Stimulated activated CD4-positive, alpha-beta T cell treated with anti-CD3 and anti-CD28 coated beads, Interleukin-4, amount 100 ng/mL, for 4 hours (primary cell): ENCODE measurements at places on chromosomes 13 and 19.

DNA sequence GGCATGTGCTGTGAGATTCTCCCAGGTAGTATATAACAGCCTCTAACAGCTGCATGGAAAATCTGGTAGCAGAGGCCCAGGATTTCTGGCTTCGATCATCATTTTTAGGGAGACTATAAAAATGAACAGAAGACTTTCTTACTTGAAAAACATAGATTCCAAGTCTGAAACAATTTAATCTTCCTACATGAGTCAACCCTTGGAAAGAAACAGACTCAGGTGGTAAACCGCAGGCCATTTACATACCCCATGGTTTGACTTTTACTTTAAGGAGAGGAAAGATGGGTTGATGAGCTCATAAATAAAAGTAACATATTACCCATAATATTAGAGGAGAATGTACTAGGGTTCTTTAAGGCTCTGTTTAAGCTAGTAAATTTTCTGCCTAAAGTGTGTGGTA, 121.6 kb downstream of the CYSLTR2 start:
- DNase-seq: no peak

GRCh38 chr13:43136920-43137575, 113.7 kb downstream of the DNAJC15 start:
- DNase-seq: no peak

DNA sequence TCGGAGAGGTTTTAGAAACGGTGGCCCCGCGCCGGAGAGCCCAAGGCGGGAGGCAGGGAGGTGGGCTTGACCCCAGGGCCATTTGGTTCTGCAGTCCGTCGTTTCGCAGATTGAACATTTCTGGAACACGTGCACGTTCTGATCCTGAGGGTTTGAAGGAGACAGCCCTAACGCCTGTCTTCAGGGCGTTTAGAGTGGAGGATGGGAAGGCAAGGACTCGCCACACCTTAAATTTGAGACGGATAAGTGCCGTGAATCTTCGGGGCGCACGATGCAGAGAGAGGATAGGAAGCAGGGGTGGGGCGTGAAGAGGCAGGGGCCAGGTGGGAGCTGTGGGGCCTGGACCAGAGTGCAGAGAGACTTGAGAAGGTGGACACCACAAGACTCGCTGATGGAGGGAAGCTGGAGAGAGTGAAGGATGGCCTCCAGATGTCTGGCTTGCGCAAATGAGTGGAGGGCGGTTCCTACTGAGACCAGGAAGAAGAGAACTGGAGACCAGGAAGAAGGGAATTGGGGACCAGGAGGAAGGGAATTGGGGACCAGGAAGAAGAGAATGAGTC, 804 bp upstream of the MIER2 start:
- DNase-seq: no peak

DNA sequence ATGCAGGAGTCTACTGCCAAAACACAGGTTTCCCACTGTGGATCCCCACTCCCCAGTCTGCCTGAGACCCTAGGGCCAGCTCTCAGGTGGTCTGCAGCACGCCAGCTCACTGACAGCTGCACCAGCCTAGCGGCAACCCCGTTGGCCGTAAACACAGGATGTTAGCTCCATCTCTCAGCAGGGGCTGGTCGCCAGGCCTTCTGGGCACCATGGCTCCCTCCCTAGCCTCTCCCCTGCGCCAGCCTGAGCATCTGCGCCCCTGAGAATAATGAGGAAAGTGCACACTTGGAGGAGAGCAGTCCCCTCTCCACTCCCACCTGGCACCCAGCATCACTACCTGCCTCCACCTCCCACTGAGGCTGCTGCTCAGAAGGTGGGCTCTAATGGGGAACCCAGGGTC, 20.8 kb upstream of the EPHX3 start:
- no peak for DNase-seq

DNA sequence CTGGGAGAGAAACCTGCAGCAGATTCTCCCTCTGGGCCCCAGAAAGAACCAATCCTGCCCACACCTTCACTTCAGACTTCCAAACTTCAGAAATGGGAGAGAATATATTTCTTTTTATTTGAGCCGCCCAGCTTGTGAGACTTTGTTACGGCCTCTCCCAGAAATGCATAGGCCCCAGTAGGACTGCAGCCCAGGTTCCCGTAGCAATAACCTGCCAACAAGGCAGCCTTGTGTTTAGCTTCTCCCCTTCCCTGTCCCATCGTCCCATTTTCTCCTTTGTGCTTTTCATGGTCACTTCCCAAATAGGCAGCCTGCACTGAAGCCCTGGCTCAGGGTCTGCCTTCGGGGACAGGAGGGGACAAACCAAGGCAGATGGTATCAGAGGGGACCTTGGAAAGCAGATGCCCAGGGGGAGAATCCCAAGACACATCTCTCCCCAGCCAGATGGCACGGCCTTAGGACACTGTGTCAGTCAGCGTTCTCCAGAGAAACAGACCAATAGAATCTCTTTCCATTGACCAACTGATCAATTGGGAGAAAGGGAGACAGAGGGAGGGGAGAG, 3.7 kb upstream of the ARHGEF7 start:
- DNase-seq: no peak

DNA sequence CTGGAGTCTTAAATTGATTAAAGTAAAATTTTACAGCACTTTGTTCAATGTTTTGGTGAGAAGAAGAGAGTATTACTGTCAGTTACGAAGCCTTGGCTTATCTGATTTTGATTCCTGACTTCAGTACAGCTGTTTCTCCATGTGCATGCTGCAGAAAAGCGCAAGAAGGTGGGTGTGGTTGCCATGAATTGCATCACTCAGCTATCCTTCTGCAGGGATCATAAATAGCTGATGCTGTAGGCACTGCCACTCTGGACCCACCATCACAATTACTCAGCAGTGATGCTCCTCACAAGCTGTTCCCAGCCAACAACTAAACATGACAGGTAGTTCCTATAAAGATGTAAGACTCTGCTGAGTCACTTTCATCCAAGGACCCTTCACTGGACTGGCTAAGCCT, 321.2 kb downstream of the IRS2 start:
- DNase-seq: no peak

- DNase-seq: no peak
These were observed 516 bp downstream of the ZNF175 start for GRCh38 chr19:51571599-51571998.

GRCh38 chr19:34972163-34972705, 8.2 kb upstream of the ZNF792 start:
- DNase-seq: no peak

DNA sequence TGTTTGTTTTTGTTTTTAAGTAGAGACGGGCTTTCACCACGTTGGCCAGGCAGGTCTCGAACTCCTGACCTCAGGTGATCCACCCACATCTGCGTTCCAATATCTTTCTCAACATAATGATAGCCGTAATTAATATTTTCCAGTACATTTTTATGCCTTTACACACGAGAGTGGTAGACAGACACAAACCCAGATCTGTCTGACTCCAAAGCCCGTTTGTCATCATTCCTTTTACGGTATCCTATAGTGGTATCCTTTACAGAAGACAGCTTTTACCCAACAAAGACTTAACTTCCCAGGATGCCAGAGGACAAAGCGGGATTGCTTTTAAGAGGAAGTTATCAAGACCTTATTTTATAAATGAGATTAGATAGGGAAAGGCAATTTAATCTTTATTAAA, 59.8 kb downstream of the IPO5 start:
- DNase-seq: no peak

DNA sequence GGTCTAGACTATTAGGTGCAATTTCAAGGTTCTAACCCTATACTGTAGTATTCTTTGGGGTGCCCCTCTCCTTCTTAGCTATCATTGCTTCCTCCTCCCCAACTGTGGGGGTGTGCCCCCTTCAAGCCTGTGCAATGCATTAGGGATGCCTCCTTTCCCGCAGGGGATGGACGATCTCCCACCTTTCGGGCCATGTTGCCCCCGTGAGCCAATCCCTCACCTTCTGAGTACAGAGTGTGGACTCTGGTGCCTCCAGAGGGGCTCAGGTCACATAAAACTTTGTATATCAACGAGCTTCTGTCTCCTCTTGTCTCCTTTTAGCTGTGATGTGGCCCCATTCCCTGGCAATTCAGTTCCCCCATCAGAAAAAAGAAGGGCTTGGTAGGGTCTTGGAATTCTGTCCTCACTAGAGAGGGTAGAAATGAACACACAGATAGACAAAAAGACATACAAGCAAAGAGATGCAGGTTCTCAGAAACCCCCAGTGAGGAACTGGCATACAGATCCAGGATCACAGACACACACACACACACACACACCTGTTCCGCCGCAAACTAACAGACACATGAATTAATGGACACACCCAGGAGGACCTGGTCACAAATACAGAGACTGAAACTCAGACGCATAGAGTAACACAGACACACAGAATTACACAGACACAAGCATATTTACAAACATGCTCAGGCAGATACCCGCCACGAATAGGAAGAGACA, 2.5 kb upstream of the HNRNPUL1 start:
- no peak for DNase-seq

DNA sequence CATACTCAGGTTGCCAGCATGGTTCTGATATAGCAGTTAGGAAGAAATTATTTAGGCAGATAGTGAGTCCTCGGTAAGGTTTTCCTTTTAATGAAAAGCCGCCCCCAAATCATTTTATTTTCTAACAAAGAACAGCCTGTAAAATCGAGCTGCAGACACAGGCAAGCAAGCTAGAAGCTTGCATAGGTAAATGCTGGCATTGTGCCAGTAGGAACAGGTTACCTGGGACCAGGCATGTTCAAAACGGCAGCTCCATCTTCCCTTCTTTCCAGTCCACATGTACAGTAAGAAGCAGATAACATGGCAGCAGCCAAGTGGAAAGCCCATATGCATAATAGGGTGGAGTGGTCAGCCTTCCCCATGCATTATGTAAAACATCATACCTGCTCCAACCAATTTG, 71.1 kb downstream of the UGGT2 start:
- no peak for DNase-seq

GRCh38 chr19:51595190-51596175, 24.4 kb downstream of the ZNF175 start:
- DNase-seq: no peak

- no peak for DNase-seq
These were observed 349.1 kb downstream of the LIG4 start for GRCh38 chr13:107866032-107866940.

DNA sequence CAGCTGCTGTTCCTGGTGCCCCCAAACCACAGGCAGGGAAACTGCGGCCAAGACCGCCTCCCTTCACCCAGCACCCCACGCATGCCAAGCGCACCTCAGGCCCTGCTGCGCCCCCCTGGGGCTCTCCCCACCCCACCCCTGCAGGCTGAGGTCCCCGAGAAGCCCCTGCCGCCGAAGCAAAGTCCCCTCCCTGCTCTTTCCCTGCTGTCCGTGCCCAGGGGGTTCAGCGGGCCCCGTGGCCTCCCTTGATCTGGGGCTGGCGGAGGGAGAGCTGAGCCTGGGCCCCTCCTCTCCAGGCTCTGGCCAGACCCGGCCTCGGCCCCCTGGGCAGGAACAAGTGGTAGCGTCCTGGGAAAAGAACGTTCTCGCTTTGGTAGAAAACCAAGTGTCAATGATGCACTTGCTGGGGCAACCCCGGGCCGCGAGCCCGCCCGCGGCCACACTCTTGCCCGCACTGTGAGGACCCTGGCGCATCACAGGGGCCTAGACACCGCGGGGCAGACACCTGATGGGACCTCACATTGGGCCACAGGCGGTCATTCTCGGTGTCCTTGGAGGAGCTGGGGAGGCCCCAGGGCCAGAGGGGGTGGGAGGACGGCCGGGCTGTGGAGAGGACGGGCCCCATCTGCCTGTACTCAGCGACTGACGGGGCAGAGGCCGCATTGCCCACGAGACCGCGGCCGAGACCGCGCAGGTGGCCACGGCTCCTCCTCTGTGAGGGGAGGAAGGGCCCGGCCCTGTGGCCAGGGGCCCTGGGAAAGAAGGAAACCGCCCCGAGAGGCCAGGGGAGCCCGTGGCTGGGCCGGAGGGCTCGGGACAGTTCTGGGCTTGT, 29.0 kb downstream of the GPX4 start:
- DNase-seq: no peak

- DNase-seq: no peak
These were observed 14.1 kb downstream of the AP2A1 start for GRCh38 chr19:49780861-49781260.

DNA sequence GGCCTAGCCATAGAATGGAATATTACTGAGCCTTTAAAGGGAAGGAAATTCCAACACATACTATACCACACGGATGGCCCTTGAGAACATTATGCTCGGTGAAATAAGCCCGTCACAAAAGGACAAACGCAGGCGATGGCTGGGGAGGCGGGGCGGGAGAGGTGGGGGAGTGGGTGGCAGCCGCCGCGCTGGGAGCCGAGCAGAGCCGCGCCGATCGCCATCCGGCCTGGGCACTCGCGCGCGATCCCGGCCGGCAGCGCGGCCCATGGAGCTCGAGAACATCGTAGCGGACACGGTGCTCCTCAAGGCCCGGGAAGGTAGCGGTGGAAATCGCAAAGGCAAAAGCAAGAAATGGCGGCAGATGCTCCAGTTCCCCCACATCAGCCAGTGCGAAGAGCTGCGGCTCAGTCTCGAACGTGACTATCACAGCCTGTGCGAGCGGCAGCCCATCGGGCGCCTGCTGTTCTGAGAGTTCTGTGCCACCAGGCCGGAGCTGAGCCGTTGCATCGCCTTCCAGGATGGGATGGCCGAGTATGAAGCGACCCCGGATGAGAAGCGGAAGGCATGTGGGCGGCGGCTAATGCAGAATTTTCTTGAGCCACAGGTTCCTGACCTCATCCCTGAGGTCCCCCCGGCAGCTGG, 140.1 kb downstream of the ZDHHC20 start:
- no peak for DNase-seq

DNA sequence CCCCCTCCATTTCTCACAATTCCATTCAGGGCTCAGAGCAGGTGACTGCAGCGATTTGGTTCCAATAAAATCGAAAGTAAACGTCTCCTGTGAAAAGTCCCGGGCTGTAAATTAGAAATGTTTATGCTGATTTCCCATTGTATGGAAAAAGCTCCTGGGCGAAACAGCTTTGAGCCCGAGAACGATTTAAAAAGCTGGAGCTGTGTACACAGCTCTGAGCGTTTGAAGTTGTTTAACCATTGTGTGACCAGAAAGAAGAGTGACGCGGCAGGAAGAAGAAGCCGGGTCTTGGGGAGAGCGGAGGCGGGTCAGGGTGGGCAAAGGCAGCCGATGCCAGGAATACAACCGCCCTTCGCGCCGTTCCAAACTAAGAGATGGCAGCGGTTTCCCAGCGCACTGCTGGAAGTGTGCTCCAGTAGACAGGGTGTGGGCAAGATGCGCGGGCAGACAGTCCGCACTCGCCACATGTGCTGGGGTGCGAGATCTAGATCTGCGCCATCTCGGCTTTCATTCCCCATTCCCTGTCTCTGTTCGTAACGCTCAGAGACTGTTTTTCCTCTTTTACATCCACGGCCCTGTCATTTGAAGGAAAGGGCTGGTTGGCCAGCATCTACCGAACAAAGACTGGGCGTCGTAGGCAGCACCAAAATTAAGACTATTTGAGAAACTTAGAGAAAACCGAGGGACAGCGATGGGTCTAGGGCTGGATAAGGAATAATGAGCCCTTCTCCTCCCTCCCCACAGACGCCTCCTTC, 960 bp upstream of the GSX1 start:
- no peak for DNase-seq

GRCh38 chr13:57353831-57354230, 186.8 kb downstream of the PRR20E start:
- DNase-seq: no peak

- no peak for DNase-seq
These were observed 29.3 kb downstream of the CBY2 start for GRCh38 chr13:45731455-45731854.
